ENCODE measurements at places on chromosomes 2 and 18.

GRCh38 chr2:23703037-23703582 is 223.8 kb downstream of the ATAD2B start:
- DNase-seq: no peak

DNA sequence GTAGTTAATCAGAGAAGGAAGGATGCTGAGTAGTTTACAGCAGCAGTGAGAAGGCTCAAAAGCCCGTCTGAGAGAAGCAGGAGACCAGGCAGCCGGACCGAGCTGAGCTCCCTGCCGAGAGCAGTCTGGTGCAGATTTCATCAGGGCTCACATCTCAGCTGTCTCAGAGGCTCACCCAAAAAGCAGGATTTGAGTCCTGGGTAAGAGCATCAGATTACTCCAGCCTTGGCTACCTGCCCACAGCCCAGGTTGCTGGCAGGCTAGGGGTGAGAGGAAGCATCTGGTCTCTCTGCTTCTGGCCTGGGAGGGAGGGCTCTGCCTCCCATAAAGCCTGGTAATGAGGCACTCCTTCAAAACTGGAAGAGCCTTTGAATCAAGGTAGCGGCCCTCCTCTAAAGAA is 140.5 kb downstream of the ST6GAL2 start:
- peak; percentile 23 for DNase-seq

DNA sequence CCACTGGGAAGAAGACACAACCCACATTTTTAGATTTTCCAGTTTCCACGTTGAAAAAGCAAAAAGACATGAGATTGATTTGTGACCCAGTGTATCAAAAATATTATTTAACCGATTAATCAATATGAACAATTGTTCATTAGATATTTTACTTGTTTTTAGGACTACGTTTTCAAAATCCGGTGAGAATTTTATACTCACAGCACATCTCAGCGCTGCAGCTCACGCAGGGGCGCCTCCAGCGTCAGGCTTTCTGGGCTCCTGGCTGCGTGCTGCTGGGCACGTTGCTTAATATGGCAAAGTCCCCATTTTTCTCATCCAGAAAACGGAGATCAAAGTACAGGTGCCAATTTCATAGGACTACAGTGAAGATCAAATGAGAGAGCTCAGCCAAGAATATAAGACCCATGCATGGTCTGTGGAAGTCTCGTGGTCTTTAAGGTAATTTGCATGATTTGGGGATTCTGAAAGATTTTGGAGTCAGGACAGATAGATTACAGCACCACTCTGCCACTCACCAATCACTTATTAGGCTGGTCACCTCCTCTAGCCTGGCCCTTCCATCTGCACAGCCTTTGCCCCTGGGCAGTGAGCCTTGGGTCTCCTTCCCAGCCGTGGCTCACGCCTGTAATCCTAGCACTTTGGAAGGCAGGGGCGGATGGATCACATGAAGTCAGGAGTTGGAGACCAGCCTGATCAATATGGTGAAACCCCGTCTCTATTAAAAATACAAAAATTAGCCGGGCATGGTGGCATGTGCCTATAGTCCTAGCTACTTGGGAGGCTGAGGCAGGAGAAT is 36.2 kb downstream of the PTPN18 start:
- DNase-seq: no peak

GRCh38 chr2:142750858-142751257 is 126.6 kb upstream of the KYNU start:
- DNase-seq: no peak

DNA sequence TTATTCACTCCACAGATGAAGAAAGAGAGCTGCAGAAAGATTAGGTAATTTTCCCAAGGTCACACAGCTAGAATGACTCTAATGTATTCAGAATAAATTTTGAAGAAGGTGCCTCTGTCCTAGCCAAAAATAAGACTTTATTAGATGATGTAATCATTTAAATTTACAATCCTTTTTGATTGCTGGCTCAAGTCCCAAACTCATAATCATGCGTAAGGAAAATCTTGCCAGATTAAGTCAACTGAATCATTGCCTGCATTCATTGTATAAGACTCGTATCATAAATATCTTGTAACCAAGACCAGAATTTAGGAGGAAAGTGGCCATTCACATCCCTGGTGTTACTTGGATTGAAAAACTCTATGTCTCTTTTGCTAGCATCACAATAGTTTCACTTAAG is 53.1 kb upstream of the STK39 start:
- DNase-seq: peak; percentile 32

- DNase-seq: no peak
Measured at GRCh38 chr2:66571918-66572317, 137.0 kb downstream of the MEIS1 start.

DNA sequence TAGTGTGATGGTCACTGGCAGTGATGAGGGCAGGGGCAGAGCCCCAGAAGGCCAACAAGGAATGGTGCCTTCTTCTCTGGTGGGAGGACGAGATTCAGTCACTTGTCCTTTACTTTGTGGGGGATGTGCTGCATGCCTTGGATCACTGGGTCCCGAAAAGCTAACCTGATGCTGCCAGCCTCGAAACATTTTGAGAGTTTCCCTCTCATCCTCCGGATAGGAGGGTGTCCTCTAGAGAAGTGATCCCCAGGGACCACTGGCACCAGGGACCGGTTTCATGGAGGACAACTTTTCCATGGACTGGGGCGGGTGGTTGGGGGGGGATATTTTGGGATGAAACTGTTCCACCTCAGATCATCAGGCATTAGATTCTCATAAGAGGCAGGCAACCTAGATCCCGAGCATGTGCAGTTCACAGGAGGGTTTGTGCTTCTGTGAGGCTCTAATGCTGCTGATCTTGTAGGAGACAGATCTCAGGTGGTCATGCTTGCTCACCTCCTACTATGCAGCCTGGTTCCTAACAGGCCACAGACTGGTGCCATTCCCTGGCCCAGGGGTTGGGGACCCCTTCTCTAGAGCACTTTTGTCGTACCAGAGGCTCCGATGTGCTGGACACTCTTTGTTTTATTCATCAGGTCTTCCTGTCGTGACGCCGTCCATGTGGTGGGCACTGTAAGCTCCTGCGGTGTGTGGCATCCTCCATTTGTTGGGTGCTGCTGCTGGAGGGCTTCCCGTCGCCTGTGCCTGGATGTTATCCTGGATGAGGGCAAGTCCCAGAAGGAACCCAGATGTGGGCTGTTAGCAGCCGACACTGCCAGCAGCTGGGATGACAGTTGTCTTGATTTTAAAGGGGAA is 68.5 kb upstream of the HDAC4 start:
- no peak for DNase-seq

DNA sequence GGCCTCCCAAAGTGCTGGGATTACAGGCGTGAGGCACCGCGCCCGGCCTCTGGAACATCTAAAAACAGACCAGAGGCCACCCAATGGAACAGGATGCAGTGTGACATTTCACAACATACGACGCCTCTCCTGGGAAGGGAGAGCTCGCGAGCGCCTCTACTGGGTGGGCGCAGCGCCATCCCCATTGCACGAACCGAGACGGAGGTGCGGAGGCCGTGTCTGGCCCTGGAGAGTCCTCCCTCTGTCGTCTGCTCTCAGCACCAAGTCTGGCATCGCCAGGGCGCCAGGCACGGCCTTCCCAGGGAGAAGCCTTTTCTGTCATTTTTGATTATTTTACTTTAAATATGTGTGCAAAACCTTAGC is 9.4 kb upstream of the GBX2 start:
- no peak for DNase-seq

- no peak for DNase-seq
Measured at GRCh38 chr2:175836361-175836760, 165.7 kb downstream of the LNPK start.

DNA sequence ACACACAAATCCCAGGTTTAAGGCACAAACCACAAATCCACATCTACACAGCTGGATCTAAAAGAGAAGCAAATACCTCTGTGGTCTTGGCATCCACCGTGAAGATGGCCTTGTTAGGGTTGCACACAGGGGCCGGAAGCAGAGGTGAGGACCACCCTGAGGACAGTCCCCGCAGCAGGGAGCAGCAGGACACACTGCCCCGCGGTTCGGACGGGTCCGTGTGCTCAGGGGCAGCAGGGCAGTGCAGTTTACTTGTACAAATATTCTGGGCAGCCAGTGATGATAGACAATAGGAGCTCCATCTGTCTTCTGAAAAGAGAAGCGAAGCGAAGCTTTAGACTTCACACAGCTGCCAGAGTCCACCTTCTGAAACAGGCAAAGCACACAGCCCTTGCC is 8.8 kb downstream of the PASK start:
- no peak for DNase-seq

All from muscle of arm (tissue), 14 donors.